ENCODE measurements at places on chromosomes 6 and 20.

- no peak for DNase-seq
These were observed 27.6 kb downstream of the SSR1 start for GRCh38 chr6:7285416-7285815.

DNA sequence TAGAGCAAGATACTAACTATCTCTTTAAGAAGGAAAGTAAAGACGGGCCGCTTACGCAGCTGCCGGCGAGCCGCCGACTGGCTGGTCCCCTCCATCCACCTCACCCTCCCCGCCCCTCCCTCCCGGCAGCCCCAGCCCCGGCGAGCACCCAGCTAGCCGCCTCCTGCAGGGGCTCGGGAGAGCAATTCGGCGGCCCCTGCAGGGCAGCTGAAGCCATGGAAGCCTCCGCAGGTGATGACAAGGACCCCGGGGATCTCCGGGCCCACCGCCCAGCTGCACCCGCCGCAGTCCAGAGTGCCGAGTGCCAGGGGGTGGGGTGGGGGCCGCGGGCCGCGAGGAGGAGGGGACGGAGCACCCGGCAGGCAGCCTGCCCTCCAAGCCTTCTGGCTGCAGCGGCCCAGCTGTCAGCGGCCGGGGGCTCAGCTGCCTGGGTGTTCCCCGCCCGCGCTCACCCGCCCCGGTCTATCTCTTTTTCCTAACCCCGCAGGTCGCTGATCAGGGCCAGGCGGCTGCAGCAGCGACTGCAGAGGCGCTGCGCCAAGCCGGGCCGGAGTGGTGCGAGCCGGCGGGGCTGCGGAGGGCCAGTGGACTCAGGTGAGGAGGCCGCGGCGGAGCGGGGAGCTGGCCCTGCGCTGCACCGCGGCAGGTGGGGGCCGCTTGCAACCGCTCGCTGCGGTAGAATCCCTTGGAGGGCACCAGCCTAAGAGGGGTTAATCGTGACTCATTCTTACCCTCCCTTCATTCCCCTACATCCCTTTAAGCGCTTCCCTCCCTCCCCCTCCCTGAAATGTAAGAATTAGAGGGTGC is at the start of gene SNPH:
Gene SNPH (plus strand): TSS at position 128 of the 807 bp plus-strand sequence. CDS start 29,946 bp downstream, outside the sequence.
- peak; percentile 78 for DNase-seq

GRCh38 chr6:106623039-106623438 is 6.3 kb downstream of the RTN4IP1 start:
- DNase-seq, result no peak

DNA sequence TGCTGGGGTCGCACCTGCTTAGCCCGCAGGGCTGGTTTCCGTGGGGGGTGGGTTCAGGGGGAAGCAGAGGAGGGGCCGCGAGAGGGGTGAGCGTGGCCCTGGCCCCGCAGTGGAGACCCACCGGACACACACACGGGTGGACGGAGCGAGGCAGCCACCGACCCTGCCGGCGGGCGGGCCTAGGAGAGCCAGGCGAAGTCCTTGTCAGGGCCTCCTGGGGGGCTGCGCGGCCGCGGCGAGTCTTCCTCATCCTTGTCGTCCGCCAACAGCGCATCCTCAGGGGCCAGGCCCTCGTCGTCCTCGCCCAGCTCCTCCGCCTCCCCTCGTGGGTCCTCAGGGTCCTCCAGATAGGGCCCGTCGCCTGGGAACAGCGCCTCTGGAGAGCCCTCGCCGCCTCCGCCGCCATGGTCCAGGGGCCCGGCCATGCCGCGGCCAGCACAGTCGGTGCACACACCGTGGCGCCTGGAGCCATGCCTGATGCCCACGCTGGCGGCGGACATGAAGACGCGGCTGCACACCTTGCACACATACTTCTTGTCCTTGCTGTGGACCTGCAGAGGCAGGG is 7.3 kb downstream of the SLC2A4RG start:
- no peak for DNase-seq

DNA sequence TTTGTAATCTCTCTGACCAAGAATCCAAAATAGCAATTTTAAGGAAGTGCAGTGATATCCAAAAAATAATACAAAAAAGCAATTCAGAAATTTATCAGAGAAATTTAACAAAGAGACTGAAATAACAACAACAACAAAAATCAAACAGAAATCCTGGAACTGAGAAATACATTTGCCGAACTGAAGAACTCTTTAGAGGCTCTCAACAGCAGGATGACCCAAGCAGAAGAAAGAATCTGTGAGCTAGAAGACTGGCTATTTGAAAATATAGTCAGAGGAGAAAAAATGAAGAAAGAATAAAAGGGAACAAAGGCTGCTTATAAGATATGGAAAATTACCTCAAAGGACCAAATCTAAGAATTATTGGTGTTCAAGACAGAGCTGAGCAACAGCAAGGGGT is 22.6 kb downstream of the GABRR1 start:
- no peak for DNase-seq

GRCh38 chr6:8442150-8442549 is 6.8 kb upstream of the SLC35B3 start:
- DNase-seq, result no peak

DNA sequence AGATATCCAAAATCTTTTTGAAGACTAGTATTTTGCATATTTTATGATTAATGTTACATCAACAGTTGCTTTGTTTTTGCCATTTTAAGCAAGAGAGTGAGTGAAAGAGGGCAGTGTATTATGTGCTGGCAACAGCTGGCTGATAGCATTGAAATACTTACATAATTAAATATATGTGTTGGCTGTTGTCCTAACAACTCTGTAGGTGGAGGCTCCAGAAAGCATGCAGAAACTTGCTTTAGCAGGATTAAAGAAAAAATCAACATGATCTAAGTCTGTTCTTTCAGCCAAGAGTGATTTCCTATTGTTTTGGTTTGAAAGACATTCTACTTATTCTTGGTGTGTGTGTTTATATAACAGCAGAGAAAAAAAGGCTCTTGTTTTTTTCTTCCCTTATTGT is 127.5 kb downstream of the CDKAL1 start:
- DNase-seq, result no peak

- DNase-seq, result no peak
These were observed 31.8 kb downstream of the ACSS1 start for GRCh38 chr20:25025986-25026605.

GRCh38 chr6:13068586-13069210 is 259.6 kb downstream of the TBC1D7 start:
- no peak for DNase-seq

GRCh38 chr20:47694021-47694818 is 91.1 kb downstream of the SULF2 start:
- DNase-seq, result no peak

GRCh38 chr6:52667572-52667971 is 3.3 kb upstream of the TMEM14A start:
- no peak for DNase-seq

GRCh38 chr6:142002825-142003405 is 129.8 kb upstream of the GJE1 start:
- no peak for DNase-seq

GRCh38 chr20:10469599-10469998 is 34.5 kb downstream of the SLX4IP start:
- no peak for DNase-seq

DNA sequence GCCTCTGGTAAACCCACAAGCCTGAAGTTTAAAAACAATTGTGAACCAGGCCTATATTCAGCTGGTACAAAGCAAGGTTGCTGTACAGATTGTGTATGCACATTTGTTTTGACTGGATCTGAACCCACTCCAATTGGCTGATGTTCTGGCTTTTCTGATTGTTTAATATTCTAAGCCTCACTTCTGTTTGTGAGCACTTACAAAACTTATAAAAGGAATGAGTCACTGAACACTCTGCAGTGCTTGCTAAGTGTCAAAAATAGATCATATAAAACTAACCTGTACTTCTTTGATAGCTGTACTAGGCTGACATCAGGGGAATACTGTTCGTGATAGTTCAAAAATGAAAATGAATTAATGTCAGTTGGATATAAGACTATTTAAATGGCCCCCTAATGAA is 12.1 kb downstream of the COL21A1 start:
- no peak for DNase-seq

GRCh38 chr20:18633411-18633810 is 45.6 kb downstream of the DTD1 start:
- DNase-seq, result no peak

DNA sequence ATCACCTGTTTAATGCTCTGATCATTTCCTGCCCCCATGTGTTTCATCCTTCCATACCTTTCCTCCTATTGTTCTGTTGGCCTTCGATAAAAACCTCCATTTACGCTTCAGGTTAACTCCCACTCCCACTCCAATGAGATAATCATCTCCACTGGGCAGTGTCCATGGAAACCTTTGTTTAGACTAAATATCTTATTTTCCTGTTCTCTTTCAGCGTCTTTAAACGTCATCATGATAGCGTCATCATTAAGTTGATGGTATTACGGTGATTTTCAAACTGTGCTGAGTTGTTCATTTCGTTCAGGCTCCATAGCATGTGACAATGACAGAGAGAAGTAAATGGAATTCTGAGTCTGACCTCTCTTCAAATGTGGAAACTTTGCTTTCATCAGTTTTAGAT is 970.5 kb upstream of the SLC35B3 start:
- no peak for DNase-seq

DNA sequence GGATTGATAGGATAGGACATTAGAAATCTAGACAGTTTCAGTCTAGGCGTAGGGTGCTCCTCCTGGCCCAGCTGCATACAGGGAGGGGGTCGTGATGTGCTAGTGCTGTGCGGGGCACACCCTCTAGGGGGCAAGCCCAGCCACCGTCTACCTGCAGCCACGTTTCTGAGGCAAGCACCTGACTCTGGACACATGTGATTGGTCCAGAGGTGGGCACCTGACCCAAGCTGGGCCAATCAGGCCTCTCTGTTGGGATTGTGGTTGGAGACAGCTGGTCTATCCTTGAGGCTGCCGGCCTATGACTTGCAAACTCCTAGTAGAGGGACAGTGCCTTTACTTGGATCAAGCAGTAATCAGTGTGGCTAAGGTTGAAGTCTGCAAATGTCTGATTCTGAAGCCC is 317.1 kb downstream of the BMP7 start:
- no peak for DNase-seq

DNA sequence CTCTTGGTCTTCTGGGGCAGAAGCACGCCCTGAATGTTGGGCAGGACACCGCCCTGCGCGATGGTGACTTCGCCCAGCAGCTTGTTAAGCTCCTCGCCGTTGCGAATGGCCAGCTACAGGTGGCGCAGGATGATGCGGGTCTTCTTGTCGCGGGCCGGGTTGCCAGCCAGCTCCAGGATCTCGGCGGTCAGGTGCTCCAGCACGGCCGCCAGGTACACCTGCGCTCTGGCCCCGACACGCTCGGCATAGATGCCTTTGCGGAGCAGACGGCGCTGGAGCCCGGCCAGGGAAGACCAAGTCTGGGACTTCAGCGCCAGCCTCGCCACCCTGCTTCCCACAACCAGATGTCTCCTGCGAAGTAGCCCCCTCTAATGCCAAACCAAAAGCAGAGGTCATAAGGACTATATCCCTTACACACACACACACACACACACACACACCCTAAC is 8.0 kb upstream of the SLC17A3 start:
- DNase-seq, result peak; percentile 46

DNA sequence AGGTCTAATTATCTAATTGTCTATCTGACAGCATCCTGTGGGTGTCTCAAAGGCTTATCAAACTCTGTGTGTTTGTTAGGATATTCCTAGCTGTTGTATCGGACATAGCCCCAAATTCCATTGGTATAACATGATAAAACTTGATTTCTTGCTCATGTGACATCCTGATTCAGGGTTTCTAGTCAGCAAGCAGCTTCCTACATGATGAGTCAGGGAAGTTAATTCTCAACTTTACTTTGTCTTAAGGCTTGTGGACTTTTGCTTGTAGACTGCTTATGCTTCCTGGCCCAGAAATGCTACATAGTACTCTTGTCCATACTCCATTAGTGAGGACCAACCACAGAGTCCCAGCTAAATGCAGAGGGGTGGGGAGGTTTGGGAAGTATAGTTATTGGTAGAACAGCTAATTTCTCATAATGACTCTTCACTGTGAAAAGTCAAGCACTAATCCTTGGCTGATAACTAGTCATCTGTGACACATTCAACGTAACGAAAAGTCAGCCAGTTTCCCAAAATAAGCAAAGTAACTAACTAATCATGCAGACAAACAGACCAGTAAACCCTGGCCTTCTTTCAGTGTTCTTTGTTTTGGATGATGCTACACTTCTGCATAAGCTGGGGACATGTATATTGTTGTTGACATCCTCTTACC is 25.8 kb downstream of the NKAIN2 start:
- no peak for DNase-seq

DNA sequence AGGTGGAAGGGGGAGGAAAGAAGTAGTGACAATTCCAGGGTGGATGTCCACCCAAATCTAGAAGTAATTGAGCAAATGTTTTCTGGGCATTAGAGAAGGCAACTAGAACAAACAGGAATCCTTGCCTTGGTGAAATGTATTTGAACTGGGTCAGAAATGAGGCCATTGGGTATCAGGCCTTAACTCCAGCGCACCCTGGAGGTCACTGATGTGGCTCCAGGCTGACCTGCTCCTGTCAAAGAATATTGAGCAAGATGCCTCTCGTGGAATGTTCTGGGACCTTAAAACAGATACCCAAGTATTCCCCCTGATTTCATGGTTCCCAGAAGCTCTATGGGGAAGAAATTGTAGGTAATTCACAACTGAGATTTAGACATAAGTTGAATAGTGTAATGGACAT is 6.9 kb downstream of the HLA-DPB1 start:
- no peak for DNase-seq

GRCh38 chr20:55782224-55782911 is 223.0 kb downstream of the CBLN4 start:
- no peak for DNase-seq

All from CD4-positive, alpha-beta T cell treated with Interleukin-1 beta for 1 hour (primary cell).